Amniotic stem cell (primary cell): ENCODE measurements at places on chromosomes 16 and 17.

GRCh38 chr16:20191566-20191965 is 117.9 kb upstream of the GPR139 start:
- DNase-seq = no peak

GRCh38 chr16:23383881-23384280 is 69.1 kb downstream of the COG7 start:
- DNase-seq = no peak

- no peak for DNase-seq
These were observed 256.4 kb downstream of the CDH13 start for GRCh38 chr16:82882982-82883835.

GRCh38 chr17:44820631-44821212 is 9.4 kb downstream of the GJC1 start:
- DNase-seq = peak; percentile 79
